ENCODE measurements at places on chromosomes 6 and 20.

DNA sequence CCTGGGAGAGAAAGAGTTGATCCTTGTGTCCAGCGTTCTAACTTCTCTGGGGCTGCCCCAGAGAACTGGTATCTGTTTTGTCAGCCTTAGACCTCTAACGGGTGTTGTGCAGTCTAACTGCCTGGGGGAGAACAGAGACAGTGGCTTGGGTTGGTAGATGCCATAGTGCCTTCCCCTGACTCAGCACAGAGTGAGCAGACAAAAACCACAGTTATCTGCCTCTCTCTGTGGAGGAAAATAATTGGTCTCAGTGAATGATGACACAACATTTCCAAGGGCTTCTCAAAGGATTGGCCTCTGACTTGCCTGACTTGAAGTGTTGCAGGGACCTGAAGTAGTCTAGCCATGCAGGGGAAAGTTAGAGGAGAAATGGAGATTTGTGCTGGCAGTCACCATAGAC, 226.2 kb upstream of the MAN1A1 start:
- DNase-seq: no peak

DNA sequence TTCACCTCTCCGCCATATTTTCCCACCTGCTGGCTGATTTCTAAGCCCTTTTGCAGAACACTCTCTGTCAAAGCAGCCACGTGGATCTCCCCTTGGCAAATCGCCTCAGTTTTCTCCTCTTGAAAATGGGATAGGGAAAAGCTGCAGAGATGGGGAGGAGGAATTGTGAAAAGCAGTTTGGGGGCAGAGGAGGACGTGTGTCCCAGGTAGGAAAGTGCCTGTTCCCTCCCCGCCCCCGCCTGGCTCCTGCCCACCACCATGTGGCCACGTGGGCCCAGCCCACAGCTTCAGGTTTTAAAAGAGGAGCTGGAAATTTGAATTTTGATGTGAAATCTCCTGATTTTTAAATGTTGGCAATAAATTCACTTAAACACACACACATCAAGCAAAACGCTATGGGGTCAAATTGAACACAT, 3.6 kb upstream of the CEBPB start:
- DNase-seq: no peak

GRCh38 chr20:60206259-60206658, 248.0 kb downstream of the CDH26 start:
- DNase-seq: peak; percentile 39

GRCh38 chr20:19275630-19276071, 63.2 kb downstream of the SLC24A3 start:
- no peak for DNase-seq

DNA sequence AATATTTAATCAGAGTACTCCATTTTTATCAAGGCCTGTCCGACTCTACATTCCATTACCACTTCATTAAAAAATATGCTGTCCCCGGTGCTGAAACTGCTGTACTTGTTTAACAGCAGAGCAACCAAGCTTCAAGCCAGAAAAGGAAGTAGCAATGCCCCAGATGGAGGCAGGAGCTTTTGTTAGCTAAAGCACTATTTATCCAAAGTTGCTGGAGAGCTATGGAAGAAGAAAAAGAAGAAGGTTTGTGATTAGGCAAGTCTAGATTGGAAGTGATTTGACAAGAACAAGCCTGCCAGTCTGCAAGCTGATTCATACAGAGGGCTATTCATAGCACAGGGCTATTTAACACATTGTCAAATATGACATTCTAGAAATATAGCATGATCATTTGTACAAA, 160.9 kb upstream of the SPTLC3 start:
- no peak for DNase-seq

GRCh38 chr6:158018851-158019361, 37.2 kb downstream of the SYNJ2 start:
- DNase-seq: no peak

GRCh38 chr6:84728602-84729001, 35.8 kb downstream of the TBX18 start:
- no peak for DNase-seq

DNA sequence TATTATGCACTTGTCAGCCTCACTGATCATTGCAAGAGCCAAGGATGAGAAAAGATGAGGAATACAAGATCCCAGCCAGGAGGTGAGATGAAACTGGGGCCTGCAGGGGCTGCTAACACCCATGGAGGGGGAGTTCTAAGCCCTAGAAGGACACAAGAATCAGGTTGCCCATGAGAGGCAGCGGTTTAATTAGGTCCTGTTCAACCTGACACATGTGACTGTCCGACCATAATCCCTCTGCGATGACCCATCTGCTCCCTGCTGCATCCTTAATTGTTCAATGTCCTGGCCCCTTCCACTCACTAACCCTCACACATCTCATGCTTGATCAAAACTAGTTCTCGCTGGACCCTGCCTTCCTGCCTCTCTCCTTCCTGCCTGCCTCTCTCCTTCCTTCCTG, 52.2 kb upstream of the NNAT start:
- no peak for DNase-seq

GRCh38 chr20:14523090-14523489, 185.7 kb upstream of the FLRT3 start:
- no peak for DNase-seq

GRCh38 chr20:50413088-50413500, 97.1 kb upstream of the PTPN1 start:
- no peak for DNase-seq

DNA sequence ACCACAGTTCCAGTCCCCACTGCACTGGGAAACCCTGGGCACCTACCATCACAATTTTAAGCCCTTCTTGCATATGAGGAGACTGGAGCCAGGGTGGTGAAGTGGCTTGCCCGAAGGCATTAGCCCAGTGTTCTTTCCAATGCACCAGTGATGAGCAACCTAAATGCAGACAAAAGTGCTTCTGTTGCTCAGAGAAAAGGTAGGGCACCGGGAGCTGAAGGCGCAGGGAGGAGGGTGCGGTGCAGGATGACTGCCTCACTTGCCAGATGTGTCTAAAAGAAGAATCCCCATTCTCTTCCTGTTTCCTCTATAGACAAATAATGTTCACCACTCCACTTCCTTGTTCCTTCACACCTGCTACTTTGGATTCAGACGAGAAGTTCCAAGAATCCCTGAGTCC, 86.5 kb downstream of the QRSL1 start:
- no peak for DNase-seq
